Stimulated activated CD4-positive, alpha-beta T cell treated with anti-CD3 and anti-CD28 coated beads, TNF-alpha, amount 100 ng/mL, for 24 hours (primary cell): ENCODE measurements at places on chromosomes 12 and 14.

- DNase-seq: peak; percentile 45
Measured at GRCh38 chr12:65740873-65741600, 83.2 kb upstream of the HMGA2 start.

GRCh38 chr14:101191101-101191720 is 287.7 kb upstream of the RTL1 start:
- DNase-seq: no peak

GRCh38 chr14:75907756-75908359 is 73.9 kb downstream of the TGFB3 start:
- no peak for DNase-seq

DNA sequence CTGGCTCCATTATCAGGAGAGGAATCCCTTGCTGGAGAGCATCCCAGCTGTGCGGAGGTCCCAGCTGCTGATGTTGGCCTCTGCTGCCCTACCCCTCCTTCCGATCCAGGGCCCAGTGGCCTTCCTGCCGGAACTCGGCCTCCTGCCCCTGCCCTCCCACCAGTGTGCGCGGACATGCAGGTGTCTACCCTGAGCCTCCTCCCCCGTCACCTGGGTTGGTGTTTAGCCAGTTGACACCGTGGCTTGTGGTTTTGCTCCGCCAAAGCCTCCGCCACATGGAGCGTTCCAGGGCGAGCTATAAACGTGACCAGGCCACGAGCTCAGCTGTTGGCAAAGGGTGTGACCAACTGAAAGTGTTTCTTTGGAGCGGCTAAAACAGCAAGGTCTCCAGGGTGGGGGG is 1104.3 kb downstream of the BCL11B start:
- DNase-seq: no peak

DNA sequence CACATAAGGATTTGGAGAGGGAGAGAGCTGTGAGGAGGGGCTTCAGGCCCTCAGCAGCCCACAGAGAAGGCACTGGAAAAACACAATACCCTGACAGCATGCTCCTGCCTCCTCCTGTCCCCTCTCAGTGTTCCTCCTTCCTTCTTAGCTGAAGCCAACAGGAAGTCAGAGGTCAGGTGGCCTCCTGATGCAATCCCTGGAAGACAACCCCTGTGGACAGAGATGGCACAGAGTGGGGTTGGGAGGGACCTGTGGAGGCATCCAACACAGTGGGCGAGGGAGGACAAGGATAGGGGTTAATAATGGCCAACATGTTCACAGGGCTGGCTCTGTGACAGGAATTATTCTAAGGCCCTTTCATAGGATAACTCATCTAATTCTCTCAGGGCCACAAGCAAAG is 15.4 kb upstream of the IFI27L2 start:
- no peak for DNase-seq

GRCh38 chr14:69328317-69328716 is 68.4 kb downstream of the GALNT16 start:
- no peak for DNase-seq

GRCh38 chr12:92226071-92226661 is 80.5 kb upstream of the BTG1 start:
- DNase-seq: no peak

GRCh38 chr12:84696908-84697540 is 215.6 kb downstream of the SLC6A15 start:
- no peak for DNase-seq

GRCh38 chr12:49536526-49537071 is 2.2 kb upstream of the KCNH3 start:
- no peak for DNase-seq

- DNase-seq: no peak
Measured at GRCh38 chr12:56676851-56677580, 11.1 kb downstream of the PTGES3 start.

DNA sequence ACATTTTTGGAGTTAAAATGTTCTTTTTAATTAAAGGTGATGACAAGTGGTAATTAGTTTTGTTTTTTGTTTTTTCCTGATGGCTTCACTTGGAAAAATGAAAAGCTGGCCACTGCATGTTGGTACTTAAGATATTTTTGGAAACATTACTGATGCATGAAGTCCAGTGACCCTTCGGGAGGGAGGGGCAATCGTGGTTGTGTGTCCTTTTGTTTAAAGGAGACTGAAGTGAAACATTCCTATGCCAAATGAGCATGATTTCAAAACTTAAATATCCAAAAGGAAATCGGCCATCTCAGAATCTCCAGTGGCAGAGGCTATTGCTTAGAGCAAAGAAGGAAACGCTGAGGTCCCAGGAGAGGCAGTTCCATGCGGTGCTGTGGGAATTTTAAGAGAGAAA is 20.1 kb downstream of the LTBP2 start:
- no peak for DNase-seq

- DNase-seq: no peak
Measured at GRCh38 chr12:41697161-41697560, 447.5 kb downstream of the GXYLT1 start.

- no peak for DNase-seq
Measured at GRCh38 chr14:88682495-88683114, 110.1 kb downstream of the EML5 start.

DNA sequence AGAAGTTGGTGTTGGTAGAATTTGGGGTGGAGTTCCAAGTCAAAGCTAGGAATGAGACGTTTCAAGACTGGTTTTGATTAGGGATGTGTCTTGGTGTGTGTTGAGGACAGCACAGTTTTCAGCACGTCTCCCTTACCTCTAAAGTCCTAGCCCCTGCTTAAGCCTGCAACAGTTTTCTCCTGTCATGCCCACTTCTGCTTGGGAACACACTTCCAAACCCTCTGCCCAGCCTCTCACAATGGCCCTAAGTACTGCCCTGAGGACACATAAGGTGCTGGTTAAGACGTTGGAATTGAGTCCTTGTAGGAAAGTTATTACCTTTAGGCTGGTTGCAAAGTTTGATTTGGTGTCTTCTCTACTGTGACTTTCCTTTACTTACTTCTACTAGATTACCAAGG is 710 bp upstream of the BMAL2 start:
- no peak for DNase-seq

DNA sequence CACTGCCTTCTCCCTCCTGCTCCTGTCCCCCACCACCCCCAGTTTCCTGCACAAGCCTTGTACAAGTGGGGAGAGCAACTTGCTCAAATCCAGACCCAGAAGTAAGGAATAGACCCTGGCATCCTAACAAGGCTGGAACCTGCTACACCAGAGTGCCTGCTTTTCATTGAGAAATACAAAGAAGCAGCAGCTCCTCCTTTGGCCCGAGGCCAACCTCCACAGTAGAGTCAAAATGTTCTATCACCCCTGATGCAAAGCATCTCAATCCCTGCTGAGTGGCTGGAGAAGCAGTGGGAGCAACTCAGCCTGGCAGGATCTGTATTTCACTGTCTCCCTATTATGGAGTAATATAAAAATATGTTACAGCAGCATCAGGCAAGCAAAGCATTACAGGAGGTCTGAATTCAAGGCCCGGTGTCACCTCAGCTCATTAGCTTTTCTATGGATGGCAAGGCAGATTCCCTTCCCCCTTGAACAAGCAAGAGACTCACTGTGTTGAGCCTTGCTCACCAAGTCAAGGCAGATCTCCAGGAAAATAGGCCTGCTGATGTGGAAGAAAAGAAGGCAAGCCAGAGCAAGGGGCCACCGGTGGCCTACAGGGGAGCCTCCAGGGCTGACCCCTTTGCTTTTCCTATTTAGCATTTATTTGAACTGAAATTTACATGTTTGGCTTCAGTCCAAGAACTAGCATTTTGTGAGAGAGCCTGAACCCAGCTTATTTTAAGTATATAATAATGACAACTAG is 186.3 kb upstream of the EGLN3 start:
- no peak for DNase-seq

GRCh38 chr12:110012137-110012536 is 12.9 kb downstream of the ANKRD13A start:
- no peak for DNase-seq

GRCh38 chr12:131209082-131210070 is 255.7 kb downstream of the ADGRD1 start:
- DNase-seq: no peak

DNA sequence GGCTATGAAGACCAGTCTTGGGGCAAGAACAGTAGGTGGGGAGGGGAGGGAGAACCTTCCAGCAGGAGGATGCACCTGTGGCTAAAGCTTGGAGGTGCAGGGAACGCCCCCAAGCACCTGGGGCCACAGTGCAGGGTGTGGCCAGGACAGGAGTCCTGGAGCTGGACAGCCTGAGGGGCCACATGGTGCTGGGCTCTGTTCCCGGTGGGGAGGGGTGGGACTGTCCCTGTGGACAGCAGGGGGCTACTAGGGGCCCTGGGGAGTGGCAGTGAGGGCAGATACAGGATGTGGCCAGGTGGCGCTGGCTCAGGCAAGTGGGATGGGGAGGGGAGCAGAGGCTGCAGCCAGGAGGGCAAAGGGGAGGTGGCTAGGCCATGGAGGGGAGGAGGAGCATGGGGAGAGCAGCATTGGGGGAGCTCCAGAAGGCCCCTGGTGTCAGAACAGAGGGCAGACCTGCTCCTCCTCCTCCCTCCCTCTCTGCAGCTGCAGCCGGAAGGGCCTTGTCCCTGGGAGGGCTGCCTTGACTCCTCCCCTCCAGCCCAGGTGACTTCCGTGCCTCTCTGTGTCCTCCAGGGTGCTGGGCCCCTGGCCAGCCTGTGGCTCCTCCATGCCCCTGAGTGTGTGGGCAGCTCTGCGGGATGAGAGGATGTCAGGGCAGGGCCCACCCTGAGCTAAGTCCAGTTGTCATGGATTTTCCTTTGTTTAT is 68.4 kb upstream of the DLK1 start:
- DNase-seq: no peak

GRCh38 chr12:108441549-108441948 is 73.5 kb upstream of the FICD start:
- no peak for DNase-seq

GRCh38 chr12:81167694-81168093 is 89.8 kb downstream of the ACSS3 start:
- DNase-seq: no peak

- DNase-seq: no peak
Measured at GRCh38 chr12:38838056-38838850, 67.1 kb downstream of the CPNE8 start.
